Cortex of kidney (tissue), 1 donor: ENCODE measurements at places on chromosomes 4 and X.

DNA sequence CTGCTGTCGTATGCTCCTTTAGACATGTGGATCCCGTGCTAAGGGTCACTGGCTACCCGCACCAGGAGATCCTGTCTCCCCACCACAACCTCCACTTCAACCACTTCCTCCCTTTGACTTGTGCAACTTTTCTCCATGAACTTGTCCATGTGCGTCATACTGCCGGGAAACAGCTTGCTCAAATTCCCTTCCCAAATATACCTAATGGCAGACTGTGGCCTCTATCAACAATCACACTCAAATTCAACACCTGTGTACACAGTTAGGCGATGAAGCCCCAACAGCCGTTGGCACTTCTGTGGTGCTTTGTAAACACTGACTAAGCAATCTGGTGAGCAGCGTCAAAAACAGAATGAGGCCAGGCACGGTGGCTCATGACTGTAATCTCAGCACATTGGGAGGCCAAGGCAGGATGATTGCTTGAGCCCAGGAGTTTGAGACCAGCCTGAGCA lies 49.5 kb downstream of the CD99L2 start:
- DNase-seq = no peak

GRCh38 chr4:182555997-182556418 lies 312.8 kb downstream of the TENM3 start:
- no peak for DNase-seq

- DNase-seq = no peak
Measured at GRCh38 chr4:109332926-109333464, 30.5 kb upstream of the COL25A1 start.

DNA sequence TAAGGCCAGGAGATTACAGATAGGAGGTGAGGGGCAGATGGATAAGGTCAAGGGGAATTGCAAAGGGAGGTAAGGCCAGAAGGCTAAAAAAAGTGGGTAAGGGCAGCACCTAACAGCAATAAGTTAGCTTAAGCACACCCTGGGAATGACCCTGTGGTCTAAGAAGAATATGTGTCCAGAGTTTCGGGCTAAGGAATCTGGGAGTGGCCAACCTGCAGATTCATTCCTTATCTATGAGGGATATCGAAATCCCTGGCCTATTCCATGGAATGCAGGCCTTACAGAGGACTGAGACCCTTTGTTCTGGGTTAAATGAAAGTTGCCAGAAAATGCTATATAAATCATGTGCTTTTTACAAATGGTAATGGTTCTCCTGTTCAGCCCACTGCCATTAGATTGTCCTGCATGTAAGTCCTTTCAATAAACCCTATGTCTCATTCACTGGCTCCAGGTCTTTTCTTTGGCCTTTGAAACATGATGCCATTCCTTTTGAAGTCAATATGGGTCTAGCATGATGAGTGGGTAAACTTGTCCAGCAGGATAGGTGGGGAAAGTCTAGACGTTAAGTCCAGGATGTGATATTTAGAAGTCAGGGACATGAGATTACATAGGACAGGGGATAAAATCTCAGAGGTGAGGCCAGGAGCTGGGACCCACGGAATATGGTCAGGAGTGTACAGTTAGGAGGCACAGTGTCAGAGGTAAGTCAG lies 226.2 kb downstream of the TACR3 start:
- no peak for DNase-seq

DNA sequence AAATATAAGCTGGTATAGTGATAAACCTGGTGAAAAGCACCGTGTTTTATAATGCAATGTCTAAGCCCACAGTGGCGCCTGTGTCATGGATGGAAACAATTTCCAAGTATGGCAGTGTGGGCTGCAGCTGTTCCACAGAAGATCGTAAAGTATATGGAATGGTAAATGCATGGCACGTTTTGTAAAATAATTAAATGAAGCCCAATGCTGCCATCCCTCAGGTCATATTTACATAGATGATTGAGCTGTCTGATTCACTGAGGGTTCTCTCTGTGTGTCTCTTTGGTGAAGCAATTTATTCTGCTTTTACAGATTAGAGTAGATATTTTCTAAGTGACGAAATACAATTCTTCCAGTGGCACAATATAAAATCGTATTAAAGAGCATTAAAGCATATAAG lies 164.8 kb downstream of the ASMT start:
- DNase-seq = no peak

DNA sequence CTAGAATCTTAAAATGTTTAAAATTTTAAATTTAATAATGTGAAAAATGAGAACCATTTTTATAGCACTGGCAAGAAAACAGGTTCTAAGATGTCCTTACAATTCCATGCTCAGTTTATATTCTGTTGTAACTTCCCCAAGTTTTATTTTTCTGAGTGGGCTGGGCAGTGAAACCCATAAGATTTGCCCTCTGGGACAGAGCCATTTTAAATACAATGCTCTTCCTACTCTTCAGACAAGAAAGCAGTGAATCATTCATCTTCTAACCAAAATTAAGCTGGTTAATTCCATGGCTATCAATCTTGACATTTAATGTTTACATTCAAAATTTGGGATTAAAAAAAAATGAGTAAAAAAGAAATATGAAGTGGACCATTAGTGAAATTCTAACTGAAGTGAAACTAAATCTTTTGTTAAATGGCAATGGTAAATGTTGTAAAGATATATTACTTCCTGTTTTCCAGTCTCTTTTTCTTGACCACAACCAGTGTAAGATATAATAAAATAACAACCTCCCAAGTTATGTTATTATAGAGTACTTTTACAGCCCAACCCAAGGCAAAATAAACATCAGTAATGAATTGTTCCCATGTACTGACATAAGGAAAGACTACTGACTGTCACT lies 37.2 kb upstream of the PTPN13 start:
- no peak for DNase-seq

GRCh38 chrX:24333371-24333770 lies 19.5 kb upstream of the SUPT20HL2 start:
- DNase-seq = no peak

GRCh38 chrX:11103751-11104150 lies 7.4 kb upstream of the HCCS start:
- no peak for DNase-seq

DNA sequence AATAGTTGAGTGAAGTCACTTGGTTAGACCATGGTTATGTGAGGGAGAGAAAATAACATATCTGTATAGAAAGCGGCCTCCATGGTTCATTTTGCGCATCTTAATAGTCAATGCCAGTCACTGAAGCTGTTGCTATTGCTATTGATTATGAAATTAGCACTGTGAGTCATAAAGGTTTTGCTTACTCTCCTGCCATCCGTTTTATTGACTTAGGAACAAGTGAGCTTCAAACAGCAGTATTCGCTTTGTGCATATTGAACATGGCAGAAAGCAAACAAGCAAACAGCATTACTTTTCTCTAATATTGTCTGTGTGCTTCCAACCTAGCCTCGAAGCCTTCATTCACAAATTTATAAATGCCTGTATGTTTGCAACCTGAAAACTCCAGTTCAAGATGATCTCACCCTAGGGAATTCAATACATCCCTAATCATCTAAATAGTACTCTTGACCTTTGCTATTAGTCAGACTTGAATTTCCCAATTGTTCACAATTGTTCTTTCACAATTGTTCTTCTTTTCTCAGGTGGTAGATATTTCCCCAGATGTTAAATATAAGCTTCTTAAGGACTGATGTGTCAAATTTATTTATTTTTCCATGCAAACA lies 55.9 kb upstream of the GABRA2 start:
- no peak for DNase-seq

- DNase-seq = no peak
Measured at GRCh38 chrX:106391284-106391911, 220.4 kb upstream of the RADX start.

DNA sequence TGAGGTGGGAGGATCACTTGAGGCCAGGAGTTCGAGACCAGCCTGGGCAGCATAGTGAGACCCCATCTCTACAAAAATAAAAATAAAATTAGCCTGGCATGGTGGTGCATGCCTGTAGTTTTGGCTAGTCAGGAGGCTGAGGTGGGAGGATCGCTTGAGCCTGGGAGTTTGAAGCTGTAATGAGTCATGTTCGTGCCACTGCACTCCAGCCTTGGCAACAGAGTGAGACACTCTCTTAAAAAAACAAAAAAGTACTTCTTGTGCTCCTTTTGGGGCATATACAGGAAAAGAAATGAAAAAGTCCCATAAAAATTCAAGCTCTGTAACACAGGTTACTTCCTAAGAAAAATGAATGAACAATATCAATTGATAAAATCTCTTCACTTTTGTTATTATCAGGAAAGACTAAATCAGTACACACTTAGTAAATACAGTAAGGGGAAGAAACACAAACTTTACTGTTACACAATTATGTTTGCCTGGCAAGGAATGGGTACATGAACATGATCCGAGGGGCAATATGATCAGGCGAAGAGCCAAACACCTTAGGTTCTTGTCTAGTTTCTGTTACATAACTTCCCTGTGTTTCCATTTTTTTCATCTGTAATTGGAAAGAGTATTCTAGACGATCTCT lies 46.9 kb downstream of the CCDC158 start:
- no peak for DNase-seq

DNA sequence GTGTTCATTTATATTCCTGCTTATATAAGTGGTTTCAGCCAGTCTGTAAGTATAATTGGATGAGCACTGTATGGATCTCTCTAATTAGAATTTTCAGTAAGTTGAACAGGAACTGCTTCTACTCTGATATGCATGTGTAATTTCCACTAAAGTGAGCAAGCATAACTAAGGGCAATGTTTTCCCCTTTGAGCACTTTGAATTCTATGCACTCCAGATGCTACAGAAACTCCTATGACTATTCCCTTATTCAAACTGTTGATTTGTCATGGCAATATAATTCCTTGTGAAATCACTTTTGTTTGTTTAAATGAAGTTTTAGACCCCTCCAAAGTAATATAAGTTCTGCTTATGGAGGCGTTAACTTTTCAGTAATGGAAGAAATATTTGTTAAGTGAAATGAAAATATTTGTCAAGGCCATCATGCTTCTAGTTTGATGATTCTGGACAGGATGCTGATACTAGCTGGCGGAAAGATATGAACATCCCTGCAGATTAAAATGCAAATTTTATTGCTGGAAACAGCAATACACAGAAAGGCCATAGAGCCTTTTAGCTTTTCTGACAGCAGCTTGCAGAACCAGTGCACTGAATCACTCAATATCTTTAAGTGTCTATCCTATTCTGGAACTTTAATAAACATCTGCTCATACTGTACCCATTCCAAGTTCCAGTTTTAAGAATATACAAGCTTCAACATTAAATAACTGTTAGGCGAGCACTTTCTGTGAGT lies 1460.8 kb downstream of the RAPGEF2 start:
- DNase-seq = no peak

- DNase-seq = no peak
Measured at GRCh38 chr4:41602886-41603498, 65.0 kb downstream of the LIMCH1 start.

- no peak for DNase-seq
Measured at GRCh38 chr4:43992552-43992951, 456.1 kb downstream of the KCTD8 start.

GRCh38 chrX:129493643-129494042 lies 29.6 kb downstream of the SMARCA1 start:
- DNase-seq = no peak

GRCh38 chr4:123846561-123846960 lies 450.0 kb downstream of the SPRY1 start:
- no peak for DNase-seq

GRCh38 chr4:65669111-65670019 lies 924 bp downstream of the EPHA5 start:
- no peak for DNase-seq

DNA sequence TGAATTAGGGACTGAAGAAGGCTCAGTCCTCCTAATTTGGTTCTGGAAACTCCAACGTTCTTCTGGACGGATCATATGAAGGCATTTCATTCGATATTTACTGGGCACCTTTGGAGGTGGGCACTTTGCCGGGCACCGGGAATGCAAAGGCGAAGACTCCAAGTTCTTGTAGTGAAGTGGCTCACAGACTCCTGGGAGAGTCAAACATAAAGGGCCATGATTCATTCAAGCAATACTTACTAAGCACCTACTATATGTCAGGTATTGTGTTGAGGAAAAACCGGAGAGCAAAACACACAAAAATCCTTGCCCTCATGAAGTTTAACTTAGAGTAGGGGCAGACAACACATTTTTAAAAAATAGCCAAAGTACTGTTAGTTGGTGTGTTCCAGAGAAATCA lies 17.0 kb upstream of the ERCC6L start:
- DNase-seq = no peak

GRCh38 chr4:172758586-172759340 lies 409.8 kb upstream of the GALNT7 start:
- DNase-seq = no peak

GRCh38 chr4:168433571-168433970 lies 46.7 kb downstream of the DDX60L start:
- DNase-seq = no peak

GRCh38 chr4:48212165-48212564 lies 57.5 kb downstream of the TEC start:
- no peak for DNase-seq

- no peak for DNase-seq
Measured at GRCh38 chrX:110987292-110987691, 108.7 kb upstream of the PAK3 start.

DNA sequence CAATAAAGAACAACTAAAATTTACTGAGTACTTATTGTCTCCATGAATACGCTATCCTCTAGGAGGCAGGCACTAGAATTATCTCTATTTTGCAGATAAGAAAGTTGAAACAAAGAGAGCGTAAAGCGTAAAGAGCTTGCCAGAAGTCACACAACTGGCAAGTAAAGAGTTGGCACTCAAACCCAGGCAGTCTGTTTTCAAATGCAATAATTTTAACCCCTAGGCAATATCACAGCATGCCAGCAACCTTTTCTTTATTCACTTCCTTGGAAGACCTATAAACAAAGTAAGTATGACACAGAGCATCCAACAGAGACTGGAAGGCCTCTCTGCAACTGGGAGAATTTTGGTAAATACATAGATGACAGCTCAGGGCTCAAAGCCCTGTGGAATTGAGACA lies 23.2 kb upstream of the AMELX start:
- no peak for DNase-seq

DNA sequence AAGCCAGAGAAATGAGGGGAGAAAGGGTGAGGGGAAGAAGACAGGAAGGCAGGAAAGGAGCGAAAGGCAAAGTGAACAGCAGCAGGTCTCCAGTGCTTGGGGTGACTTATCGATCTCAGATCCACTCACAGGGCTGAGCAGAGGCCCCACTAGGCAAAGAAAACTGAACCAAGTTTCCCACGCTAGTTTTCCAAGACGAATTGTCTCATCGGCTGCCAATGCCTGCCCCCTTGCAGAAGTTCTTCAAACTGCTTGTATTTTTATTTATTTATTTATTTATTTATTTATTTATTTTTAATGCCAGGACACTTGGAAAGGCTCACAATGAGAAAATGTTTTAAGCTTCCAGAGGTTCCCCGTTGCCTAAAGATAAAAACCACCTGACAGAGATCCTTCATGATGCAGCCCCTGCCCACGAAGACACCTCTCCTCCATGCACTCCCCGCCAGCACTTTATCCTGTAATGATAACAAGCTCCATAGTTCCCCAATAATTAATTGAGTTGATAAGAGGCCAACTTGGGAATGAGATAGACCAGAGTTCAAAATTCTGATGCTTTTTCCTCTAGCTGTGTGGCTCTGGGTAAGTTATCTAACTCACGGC lies 43.2 kb downstream of the QDPR start:
- DNase-seq = no peak

GRCh38 chr4:155640751-155641150 lies 25.9 kb upstream of the GUCY1A1 start:
- DNase-seq = no peak
